ENCODE measurements at places on chromosomes 11 and 22.
A peak's percentile ranks its signal among the peaks of the same experiment; 100 is the strongest.

DNA sequence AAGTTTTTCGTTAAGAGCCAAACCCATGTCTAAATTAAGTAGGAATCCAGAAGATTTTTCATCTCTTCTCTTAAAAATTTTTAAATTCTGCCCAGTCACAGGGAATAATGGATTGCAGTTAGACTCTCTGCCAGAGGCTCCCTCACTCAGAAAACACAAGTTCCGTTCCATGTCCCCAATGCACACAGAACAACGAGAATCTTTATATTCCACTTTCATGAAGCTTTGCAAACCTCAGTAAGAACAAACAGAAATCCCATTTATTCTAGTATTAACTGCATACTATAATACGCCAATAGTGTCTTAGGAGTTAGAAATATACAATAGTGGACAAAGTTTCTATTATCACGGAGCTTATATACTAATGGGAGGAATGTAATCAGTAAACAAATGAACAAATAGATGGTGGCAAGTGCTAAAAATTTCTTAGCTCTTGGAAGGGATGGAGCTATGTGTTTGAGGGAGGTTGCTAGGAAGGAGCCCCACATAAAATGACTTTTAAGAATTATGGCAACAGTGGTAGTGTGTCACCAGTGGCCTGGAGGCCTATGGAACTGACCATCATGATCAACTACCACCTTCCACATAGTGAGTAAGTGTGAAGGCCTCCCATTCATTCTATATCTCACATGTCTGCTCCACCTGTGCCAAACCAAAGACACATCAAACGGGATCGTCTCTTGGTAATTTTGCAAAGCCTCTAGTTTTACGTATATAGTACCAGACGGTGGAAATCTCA is 24.9 kb downstream of the PICALM start:
- DNase-seq = no peak

GRCh38 chr11:63837739-63838138 is 1.2 kb upstream of the MARK2 start:
- DNase-seq = no peak

- DNase-seq = no peak
Observed at GRCh38 chr11:57083641-57084385, 95.1 kb downstream of the OR5AK2 start.

GRCh38 chr11:13859892-13860291 is 102.6 kb upstream of the SPON1 start:
- peak; percentile 68 for DNase-seq

DNA sequence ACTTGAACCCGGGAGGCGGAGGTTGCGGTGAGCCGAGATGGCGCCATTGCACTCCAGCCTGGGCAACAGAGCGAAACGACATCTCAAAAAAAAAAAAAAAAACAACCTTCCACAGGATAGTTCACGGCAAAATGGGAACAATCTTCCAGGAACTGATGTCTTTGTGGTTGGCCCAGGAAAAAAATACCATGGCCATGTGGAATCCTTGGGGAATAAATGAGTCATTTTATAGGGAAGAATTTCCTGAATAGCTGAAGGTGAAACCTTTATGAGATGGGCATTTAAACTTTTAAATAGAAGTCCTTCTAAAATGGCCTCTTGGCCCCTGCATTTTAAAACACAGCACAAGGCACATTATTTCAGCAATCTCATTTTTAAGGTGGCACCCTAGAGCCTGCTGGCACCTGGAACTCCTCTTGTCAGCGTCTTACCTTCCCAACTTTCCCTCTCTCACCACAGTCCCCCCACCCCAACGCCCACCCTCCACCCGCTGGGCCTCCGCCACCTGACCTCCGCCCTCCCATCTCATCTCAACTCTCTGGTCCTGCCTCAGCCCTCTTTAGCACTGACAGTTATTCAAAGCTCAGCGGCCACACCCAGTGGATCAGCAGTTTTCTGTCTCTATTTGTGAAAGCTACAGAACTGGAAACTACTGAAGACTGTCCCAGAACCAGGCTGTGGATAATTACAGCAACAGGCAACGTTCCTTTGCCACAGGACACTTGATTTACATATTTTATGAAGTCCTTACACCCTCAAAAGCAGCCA is 43.1 kb downstream of the SCGB1A1 start:
- no peak for DNase-seq

DNA sequence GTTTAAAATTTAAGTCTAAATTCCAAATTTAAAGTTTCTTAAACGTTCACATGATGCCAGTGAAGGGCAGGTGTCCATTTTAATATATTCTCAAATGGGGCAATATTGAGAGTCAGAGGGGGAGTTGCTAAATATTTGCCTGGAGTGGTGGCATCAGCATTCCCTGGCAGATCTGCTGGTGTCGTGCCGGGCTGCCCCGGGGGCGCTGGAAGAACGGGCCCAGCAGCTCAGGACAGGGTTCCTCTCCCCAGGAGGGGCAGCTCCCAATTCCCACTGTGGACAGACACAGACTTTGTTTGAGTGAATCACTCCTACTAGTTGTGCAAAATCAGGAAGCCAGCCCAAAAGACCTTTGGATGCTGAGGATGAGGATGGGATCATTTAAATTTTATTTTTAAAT is 468.7 kb upstream of the B3GAT1 start:
- DNase-seq = no peak

DNA sequence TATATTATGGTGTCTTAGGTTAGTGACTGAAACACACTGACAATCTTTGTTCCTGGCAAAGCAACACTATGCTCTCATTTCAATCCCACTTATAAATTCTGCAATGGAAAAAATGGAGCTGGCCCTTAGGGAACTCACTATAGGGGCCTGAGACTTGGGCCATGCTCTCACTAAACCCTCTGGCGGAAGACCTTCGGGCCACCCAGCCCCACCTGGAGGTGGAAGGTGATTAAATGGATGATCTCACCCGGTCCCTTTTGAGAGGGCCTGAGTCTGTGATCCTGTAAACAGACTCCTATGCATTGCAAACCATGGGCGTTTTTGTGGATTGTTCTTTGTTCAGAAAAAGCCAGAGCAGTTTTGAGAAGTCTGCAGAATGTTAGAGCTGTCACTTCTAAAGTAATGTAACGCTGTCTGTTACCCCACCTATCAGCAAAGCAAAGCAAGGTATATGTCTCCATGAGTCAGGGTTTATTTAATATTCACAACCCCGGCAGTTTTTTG is 17.0 kb upstream of the CDON start:
- no peak for DNase-seq

DNA sequence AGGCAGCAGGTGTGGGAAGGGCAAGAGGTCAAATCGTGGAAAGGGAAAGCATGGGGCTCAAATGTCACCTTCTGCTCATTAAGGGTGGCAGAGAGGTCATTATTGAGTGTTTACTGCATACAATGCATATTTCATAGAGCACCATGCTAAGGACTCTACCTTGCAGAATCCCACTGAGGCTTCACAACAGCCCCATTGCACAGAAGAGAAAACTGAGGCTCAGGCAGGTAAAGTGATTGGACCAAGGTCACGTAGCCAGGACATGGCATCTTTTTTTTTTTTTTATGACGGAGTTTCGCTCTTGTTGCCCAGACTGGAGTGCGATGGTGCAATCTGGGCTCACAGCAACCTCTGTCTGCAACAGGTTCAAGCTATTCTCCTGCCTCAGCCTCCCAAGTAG is 7.8 kb downstream of the FLRT1 start:
- DNase-seq = no peak

All from stimulated activated naive CD4-positive, alpha-beta T cell (primary cell).